ENCODE measurements at places on chromosomes 1 and 21. TPM values are rescaled to one million over a fixed set of nuclear protein-coding genes. Genes with fewer than 3 reads are reported as not detected.

The AMPD1 gene
- total RNA-seq = not detected

The CBR3 gene
- 1.3 TPM for total RNA-seq

The KRTAP22-1 gene
- total RNA-seq = not detected

The PRKAA2 gene
- total RNA-seq = not detected

The LMOD1 gene
- not detected for total RNA-seq

The PGBD5 gene
- not detected for total RNA-seq

The SLC22A15 gene
- total RNA-seq = 0.51 TPM

The RBP7 gene
- total RNA-seq = 18.4 TPM

The OR2T33 gene
- total RNA-seq = not detected

The LIN28A gene
- total RNA-seq = not detected
